ENCODE measurements at places on chromosomes 6 and 20.

- no peak for DNase-seq
Measured at GRCh38 chr20:7257099-7257498, 489.6 kb downstream of the BMP2 start.

GRCh38 chr6:124869416-124869815 is 92.8 kb upstream of the RNF217 start:
- no peak for DNase-seq

DNA sequence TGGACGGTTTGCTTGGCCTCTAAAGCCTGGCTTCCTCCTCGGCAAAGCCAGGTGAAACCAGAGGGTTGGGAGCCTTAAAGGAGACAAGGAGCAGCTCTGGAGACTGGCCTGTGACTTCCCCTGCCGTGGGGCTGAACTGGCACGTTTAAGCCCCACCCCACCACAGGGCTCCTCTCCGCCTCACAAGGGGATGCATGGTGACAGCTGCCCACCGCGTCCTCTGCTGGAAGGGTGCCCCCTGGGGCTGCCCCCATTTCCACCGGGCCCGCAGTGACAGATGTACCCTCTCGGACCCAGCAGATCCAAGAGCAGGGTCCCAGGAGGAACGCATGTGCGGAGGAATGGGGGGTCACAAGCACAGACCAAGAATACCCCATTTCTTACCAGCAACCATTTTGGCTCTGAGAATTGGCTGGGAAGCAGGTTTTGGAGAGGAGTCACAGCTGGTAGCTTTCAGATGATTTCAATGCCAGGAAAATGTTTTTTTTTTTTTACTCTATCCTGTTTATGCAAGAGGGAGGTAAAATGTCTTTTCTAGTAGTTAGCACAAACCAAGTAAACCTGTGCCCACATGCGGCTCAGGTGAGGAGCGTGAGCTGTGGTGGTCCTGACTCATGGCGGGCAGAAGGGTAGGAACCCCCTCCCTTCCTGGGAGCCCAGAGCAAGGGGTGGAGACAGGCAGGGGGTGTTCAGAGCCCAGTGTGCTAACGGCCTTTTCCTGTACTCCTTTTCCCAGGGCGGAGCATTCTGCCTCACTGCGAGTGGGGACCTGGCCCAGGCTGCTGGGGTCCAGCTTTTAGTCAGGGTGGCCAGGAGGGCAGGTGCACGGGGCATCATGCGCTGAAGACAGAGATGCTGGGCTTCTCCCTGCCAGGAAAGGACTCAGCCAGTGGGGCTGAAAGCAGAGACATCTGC is 33.0 kb downstream of the FRMD1 start:
- no peak for DNase-seq

- DNase-seq, result no peak
Measured at GRCh38 chr6:27768556-27768955, 143.6 kb downstream of the OR2B2 start.

DNA sequence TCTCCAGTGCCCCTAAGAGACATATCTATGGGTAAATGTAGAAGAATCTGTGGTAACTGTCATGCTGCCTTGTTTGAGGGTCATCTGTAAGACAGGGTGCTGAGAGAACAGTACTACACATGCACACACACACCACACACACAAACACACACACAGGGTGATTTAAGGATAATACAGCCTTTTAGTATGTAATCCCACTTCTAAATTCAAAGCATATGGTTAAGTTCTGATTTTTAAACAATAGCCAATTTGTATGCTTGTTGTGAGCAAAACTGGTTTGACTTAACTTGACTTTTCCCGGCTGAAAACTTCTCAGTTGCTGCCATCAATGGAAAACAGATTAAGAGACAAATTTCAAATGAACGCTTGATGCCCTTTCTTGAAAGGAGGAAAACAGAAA is 241.8 kb downstream of the ADGRG6 start:
- DNase-seq, result no peak

GRCh38 chr6:38326837-38327236 is 312.9 kb downstream of the BTBD9 start:
- no peak for DNase-seq

DNA sequence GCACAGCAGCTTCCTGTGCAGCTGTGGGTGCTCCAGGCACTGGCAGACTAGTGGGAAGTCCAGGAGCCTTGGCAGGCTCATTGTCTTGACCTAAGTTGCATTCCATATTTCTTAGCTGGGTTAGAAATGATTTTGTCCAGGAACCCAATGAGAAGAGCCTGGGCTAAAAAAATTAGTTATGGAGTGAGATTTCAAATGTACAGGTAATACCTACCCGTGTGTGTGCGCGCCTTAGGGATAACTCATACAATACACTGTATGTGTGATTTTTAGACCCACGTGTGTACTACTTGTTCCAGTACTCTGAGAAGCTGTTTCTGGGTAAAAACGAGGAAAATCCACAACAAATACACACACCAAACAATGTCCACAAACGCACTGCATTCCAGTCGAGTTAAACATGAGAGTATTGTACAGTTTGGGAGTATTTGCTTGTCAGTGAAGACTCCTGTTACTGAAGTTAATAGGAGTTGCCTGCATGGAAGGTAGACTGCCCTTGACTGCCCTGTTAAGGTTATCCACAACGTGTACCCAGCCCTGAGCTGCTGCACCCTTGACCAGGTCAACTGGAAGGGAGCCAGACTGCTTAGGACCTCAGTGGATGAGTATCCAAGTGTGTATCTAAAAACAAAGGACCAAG is 1.4 kb downstream of the PAQR8 start:
- DNase-seq, result no peak

DNA sequence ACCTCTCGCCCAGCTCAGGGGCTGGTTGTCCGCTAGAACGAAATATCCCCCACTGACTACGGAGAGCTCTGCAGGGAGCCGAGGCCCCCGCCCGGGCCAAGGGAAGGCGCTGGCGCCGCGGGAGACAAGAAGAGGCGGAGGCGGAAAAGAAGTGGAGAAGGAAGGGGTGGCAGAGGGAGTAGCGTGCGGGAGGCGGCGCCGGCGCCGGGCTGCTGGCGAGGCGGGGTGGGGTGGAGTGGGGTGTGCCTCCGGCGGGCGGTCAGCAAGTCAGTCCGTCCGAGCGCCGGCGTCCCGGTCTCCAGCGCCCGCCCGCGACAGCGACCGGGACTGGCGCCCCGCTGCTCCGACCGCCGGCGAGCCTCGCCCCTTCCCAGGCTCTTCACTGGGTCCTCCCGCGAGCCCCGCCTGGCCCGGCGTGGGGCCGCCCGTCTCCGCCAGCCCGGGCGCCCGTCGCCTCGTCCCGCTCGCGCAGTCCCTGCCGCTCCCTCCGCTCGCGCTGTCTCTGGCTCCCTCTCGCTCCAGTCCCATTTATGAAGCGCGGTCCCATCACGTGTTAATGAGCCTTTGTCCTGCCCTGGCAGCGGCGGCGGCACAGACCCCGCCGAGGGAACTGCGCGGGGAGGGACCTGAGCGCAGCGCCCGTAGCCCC is at the start of gene CNR1:
Gene CNR1 (minus strand): TSS at position 504 of the 649 bp plus-strand sequence. CDS start 21,073 bp downstream, outside the sequence.
- no peak for DNase-seq

GRCh38 chr20:63100174-63100925 is 93.6 kb upstream of the BHLHE23 start:
- no peak for DNase-seq

DNA sequence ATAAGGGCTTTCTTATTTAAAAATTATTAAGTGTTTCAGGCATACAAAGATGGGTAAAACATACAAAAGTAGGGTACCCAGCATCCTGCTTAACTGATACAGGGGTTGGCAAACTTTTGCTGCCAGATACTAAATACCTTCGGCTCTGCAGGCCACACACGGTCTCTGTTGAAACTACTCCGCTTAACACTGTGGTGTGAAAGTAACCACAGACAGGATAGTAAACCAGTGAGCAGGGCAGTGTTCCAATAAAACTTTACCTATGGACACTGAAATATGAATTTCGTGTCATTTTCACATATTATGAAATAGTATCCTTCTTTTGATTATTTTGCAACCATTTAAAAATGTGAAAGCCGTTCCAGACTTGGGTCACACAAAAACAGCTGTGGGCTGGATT is 92.4 kb downstream of the EYA2 start:
- DNase-seq, result no peak

DNA sequence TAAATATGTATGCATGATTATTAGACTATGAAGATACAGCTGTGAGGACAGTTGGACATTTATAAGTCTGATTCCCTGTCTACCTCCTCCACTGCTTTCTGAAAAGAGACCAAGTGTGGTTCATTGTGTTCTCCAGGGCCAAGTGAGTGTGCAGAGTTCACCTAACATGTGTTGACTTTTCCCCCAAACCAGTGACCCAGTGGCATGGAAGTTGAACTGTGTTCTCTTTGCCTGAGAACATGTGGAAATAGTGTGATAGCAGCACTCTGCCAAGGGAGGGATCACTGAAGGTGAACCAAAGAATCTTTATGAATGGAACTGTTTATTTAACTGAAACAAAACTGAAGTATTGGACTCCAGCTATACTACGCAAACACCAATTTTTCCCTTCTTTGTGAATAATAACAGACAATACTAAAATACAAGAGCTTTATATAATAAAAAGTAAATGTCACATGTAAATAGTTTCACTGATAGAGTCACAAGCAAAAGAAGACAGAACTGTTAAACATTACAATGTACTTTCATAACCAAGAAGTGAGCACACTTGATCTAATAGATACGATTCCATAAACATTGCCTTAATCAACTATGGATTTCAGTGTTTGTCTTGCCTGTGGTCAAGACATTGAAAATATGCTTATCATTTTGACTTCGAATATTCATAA is 200.3 kb upstream of the FUT9 start:
- no peak for DNase-seq

GRCh38 chr20:62728028-62728780 is 19.6 kb downstream of the NTSR1 start:
- DNase-seq, result no peak

DNA sequence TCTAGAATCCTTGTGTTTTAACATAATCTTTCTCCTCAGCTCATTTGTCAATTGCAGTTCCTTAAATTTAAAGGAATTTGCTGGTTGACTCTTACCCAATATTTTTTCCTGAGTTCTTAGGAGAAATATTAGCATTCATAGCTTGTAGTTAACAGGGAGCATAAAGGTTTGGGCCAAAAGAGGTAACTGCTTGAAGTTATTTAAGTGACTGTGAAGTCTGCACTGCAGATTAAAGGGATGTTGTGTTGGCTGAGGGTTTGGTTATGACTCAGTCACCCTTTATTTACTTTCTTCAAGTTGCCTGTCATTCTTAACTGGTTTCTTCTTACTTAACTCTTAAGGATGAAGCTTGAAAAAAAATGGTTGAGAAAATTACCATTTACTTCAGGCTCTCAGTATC is 220.3 kb upstream of the LAMP5 start:
- DNase-seq, result no peak

GRCh38 chr20:61881416-61881815 is 184.3 kb downstream of the TAF4 start:
- DNase-seq, result no peak

DNA sequence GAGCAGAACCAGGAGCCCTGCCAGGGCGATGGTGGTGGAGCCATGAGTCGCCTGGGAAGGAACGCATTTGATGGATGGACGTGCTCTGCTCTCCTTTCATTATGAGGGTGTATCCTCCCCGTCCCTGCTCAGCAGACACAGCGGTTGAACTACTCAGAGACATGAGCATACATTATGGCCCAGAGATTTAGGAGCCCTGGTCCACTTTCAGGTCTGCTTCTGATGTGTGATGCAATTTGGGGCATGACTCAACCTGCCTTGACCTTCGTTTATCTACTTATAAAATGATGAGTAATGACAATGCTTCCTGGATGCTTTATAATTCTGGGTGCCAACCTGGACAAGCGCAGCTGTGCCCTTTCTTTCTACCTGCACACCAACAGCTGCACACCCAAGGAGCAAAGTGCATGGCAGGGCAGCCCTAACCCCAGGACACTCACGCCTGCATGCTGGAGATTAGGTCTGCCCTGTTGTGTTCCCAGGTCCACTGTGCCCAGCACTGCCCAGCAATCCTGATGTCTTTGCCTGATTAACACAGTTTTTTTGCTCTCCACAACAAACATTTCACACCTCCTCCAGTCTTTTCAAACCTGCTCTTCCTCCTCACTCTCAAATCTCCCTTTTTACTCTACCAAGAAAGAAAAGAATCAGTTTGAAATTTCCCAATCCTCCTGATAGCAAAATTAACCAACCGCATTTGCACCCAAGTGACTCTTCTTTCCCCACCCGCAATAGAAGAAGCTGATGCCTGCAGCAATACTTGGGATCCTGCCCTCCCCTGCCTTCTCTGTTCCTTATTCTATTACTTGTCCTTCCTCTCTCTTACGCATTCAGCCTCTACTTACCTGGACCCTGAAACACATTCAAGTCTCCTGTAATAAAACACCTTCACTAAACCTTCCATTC is 81.2 kb downstream of the EZR start:
- no peak for DNase-seq
